ENCODE measurements at places on chromosomes 7 and 10.
A peak's percentile ranks its signal among the peaks of the same experiment; 100 is the strongest.

- DNase-seq, result no peak
These were observed 13.0 kb upstream of the FRA10AC1 start for GRCh38 chr10:93715345-93715744.

DNA sequence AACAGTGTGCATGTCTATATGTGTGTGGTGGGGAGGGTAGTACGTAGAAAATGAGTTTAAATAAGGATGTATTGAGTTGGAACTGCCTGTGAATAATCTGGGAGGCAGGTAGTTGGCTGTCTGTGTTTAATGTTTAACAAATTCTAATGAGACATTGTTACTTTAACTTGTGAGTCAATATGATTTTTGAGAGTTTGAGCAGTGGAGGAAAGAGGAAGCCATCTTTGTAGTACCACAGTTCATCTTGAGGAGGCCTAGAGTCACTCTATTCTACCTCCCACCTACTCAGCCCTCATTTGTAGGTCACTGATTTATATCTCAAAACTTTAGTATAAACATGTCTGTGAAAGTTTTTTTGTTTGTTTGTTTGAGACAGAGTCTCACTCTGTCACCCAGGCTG lies 129.9 kb upstream of the ITGB1 start:
- DNase-seq, result no peak

GRCh38 chr7:93179173-93179572 lies 31.0 kb upstream of the SAMD9L start:
- no peak for DNase-seq

DNA sequence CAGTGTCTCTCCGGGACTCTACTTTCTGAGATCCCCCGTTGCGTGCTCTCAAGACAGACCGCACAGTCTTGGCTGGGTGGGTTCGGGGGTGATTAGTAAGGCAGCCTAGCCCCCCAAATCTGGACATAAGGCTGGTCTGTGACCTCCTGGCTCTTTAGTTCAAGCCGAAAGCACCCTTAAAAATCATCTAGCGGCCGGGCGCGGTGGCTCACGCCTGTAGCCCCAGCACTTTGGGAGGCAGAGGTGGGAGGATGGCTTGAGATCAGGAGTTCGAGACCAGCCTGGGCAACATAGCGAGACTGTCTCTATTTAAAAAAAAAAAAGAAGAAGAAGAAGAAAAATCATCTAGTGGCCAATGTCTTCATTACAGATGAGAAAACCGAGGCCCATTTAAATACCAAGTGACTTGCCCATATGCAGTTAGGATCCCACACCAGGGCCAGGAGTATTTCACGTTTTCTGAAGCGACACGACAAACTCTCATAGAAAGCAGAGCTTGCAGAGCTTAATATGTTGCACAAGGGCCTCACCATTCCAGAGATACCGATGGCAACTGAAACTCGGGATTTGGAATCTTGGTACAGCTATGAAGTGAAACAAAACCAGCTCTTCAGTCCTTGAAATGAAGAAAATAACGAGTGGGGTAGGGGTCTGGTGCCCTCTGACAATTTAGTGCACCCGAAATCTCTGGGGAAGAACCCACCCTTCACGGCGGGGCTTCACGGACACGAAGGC lies 703 bp upstream of the HILPDA start:
- no peak for DNase-seq

DNA sequence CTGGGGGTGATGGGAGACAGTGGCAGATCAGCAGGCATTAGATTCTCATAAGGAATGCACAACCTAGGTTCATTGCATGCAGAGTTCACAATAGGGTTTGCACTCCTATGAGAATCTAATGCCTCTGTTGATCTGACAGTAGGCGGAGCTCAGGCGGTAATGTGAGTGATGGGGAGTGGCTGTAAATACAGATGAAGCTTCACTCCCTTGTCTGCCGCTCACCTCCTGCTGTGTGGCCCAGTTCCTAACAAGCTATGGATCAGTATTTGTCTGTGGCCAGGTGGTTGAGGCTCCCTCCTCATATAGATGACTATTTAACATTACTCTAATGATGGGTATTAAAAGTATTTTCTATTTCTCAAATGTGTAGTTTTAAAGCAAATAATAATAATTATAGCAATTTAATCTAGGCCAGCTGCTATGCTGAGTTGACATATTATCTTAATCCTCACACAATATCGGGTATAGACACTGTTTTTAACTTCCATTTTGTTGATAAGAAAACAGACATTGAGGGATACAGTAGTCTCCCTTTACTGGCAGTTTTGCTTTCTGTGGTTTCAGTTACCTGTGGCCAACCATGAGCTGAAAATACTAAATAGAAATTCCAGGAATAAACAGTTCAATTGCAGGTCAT lies 39.9 kb downstream of the KIF20B start:
- no peak for DNase-seq

DNA sequence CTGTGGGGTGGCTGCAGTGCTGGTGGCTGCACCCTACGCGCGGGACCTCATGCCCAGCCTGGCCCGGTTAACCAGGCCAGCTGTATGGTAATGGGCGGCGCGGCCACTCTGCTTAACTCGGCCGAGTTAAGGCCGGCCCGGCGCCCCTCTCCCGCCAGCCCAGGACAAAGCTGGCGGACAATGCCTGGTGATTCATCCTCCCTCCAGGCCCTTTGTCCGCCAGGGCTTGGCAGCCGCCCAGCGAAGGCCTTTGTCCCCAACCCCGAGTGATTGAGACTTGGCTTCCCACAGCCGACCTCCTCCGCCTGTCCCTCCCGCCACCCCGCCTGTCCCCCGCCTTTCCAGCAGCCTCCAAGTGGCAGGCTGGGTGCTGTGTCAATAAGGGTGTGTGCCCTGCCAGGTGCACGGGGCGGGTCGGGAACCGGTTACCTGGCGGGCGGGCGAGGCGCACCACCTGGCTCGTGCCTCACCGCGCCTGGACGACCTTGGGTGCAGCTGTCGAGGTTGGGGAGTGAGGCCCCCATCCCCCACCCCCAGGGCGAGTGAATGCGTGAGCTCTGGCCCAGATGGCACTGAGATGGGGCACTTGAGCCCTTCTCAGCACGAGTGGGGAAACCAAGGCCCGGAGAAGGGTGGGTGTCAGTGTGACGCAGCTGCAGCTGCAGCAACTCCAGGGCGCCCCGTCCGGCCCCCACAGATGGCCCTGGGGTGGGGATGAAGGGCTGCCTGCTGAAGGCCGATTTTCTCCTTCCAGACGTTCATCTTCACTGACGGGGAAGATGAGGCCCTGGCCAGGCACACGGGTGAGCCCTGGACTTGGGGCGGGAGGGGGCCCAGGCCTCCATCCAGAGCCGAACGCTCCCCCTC lies 4.6 kb downstream of the LFNG start:
- DNase-seq, result peak; percentile 37

- no peak for DNase-seq
These were observed 249.9 kb upstream of the PLXNA4 start for GRCh38 chr7:132825932-132826835.

DNA sequence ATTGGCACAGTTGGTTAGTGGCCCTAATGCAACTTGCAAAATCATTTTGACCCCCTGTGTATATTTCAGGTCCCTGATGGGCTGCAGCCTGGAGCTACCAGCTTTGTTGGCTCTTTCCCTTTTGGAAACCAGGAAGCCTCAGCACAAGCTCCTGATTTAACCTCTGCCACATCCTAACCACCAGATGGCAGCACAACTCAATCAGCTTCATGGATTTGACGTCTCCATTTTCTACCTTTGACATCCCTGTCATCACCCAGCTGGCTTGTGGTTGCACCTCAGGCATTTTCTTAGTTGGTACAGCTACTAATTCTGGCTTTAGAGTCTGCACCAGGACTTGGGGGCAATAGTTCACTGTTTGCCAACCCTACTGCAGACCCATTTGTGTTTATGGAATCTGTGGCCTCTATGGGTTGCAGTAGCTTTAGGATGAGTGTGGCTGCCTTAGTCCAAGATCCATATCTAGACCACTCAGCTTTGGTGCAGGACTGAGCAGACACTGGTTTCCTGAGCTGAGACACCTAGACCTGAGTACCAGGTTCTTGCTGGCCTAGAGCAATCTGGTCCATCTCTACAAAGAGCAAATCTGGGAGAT lies 456.2 kb downstream of the REEP3 start:
- no peak for DNase-seq

GRCh38 chr7:149021725-149022062 lies 6.6 kb downstream of the PDIA4 start:
- no peak for DNase-seq

DNA sequence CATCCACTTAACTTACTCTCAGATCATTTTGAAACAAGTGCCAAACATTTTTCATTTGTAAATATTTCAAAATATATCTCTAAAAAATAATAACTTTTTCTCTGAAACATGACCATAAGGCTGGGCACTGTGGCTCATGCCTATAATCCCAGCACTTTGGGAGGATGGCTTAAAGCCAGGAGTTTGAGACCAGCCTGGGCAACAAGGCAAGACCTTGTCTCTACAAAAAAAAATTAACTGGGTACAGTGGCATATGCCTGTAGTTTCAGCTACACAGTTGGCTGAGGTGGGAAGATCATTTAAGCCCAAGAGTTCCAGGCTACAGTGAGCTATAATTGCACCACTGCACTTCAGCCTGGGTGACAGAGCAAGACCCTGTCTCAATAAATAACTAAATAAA lies 36.4 kb downstream of the USP54 start:
- no peak for DNase-seq

DNA sequence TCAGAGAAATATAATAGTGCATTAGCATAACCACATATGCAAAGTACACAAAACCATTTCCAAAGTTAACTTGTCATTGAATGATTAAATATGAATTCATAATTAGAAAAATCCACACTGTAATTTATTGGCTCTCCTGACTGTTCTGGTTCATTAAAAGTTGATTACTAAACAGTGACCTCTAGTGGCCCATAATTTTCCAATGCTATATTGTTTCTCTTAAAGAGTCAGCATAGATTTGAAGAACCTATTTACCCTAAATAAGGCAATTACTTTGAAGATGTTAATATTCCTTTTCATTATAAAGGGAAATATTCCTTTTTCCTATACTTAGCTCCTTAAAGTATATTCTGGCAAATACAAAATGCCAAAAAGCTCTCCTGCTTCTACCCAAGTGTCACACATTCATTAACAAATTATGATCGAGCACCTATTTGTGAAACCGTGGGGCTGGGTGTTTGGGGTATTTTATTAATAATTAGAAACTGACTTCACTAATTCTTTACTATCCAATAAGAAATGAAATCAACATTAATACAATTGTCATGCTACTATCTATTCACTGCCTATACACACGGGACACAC lies 86.2 kb downstream of the HIBADH start:
- DNase-seq, result no peak

- DNase-seq, result no peak
These were observed 48.9 kb downstream of the SLC39A12 start for GRCh38 chr10:18000601-18001000.

- DNase-seq, result no peak
These were observed 94.3 kb downstream of the IDE start for GRCh38 chr10:92479547-92479946.
